ENCODE measurements at places on chromosomes 5 and 9. TPM values are rescaled to one million over a fixed set of nuclear protein-coding genes. Genes with fewer than 3 reads are reported as not detected.

Gene TNFSF15
- total RNA-seq = 4.0 TPM

- no peak for DNase-seq
Observed at GRCh38 chr9:93436655-93437407, 14.7 kb upstream of the FAM120A start.

DNA sequence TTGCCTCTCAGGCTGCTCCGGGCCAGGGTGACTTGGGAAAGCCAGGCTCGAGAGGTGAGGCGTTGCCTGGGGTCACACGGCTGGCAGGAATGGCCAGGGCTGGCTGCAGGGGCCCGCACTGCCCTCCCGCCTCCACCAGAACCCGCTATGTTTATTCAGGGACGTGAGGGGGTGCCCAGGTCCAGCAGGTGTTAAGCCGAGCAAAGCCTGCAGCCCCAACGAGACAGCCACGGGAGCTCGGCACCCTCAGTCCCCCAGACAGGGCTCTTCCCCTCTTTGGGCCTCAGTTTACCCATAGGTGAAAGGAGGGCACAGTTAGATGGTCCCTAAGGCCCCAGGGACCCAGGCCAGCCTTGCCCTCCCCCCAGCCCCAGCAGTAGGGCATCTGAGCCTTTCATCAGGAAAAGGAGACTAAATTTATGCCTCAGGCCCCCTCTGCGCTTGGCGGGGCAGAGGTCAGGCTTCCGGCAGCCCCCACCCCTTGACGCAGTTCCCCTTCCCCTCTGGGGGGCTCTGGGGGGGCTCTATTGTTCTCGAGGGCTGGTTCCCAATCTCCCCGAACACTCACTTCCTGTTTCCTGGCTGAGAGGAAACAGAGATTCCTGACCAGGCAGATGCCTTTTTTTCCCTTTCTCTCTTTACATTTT is 7.1 kb upstream of the EGFL7 start:
- peak; percentile 20 for DNase-seq

DNA sequence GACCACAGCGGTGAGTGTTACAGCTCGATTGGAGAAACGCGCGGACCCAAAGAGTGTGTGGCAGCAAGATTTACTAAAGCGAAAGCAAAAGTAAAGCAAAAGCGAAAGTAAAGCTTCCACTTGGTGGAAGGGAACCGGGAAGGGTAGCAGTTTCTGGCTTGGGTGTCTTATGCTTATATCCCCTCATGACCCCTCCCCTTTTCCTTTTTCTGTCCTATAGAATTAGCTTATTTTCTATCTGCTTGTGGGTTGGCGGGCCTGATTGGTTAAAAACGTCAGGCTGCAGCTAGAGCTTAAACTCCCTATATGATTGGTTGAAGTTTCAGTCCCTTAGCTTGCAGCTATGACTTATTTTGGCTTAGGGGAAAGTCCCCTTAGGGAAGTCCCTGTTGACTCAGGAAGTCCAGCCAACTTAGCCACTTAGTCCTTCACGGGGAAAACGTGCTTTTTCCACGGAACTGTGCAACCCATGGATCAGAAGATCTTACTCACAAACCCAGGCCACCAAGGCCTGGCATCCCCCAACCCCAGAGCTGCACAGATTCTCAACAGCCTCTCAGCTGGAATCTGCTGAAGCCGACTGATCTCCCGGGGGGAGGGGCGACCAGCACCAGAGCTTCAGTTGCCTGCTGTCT is 114.2 kb upstream of the ADAMTS16 start:
- no peak for DNase-seq

Gene PCDHGA11
- 2.2 TPM for total RNA-seq

Gene SLC6A3
- not detected for total RNA-seq

Gene IL13
- total RNA-seq = not detected

Gene SPINK7
- total RNA-seq = not detected

Gene NR4A3
- total RNA-seq = 0.61 TPM

GRCh38 chr5:108345541-108346171 is 36.2 kb downstream of the FBXL17 start:
- DNase-seq = no peak

DNA sequence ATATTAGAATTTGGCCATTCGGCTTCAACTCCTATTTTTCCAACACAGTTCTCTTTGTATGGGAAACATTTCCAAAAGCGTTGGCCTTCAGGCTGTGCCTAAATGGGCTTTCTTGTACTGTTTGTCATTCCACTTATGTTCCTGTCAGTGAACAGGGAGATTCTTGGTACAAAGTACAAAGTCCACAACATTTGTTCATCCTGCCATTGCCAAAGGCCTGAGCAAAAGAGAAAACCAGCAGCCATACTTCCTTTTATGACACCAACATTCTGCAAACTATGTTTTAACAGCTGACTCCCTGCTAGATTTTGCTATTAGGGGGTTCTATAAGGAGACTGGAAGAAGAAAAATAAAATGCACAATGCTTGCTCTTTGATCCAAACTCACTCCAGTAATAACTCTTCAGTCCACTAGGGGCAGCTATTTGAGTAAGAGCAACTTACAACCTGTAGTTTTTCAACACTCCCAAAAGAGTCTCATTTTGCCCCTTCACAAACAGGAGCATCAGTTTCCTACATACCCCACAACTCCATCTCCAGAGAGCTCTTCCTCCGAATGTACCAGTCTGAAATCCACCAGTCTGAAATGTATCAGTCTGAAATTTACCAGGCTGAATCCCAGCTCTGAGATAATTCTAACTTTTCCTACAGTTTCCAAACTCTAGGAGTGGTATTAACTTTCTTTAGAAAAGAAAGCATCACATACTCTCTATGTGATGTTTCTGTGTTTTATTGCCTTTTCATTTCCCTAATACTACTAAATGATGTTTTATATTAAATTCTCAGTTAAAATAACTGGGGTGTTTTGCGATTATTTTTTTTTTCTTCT is 693.8 kb downstream of the DNAH5 start:
- no peak for DNase-seq

Gene RNF208
- 9.7 TPM for total RNA-seq

Gene SPATA31C1
- total RNA-seq = not detected

DNA sequence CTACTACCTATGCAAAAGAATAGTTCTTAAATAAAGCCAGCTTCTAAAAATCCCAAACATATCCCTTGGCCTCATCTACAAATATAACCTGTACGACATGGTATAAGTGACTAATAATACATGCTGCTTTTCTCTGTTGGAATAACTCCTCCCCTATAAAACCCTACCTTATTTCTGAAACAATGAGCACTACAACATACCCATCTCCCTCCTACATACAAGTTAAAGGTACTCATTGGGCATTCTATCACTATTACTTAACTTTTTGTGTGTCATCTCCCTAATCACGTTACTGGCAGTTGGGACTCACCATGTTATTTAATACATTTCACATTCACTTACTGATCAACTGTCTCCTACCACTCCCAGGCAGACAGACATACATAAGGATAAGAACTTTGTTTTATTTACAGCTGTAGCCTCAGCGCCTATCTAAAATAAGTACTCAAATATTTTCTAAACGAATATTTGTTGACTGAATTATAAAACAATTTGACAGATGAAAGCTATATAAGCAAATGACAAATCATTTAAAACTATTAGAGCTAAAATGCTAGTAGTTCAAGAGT is 4.1 kb downstream of the CLK4 start:
- DNase-seq = no peak

DNA sequence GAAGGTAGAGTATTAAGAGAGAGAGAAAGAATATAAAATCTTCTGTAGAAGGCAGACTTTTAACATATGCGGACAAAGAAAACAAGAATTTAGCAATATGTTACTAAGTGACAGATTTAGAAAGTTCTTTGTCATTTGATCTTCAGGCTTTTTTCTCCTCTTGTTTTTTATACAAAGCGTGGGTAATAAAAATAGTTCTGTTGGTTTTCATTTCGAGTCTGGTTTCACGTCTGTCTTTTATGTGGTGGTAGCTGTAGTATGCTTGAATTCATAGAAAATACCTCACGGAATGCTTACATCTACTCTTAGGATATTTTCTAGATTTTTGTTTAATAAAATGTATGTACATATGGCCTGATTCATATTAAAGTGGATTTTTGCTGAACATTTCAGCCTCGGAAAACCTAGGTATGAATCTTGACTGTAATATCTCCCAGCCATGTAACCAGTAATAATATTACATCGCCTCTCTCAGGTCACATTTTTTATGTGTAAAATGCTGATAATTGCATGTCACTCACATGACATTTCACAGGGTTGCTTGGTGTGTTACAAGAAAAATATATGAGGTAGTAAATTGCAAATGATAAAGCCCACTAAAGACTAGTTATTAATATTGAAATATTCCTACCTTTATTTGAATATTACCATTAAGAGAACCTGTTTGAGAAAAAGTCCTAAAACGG is 72.5 kb upstream of the TAF11L2 start:
- DNase-seq = no peak

- no peak for DNase-seq
Observed at GRCh38 chr9:120775859-120776258, 17.4 kb downstream of the FBXW2 start.

- DNase-seq = no peak
Observed at GRCh38 chr5:89064054-89064453, 181.1 kb upstream of the MEF2C start.

Gene LCN15
- 8.0 TPM for total RNA-seq

DNA sequence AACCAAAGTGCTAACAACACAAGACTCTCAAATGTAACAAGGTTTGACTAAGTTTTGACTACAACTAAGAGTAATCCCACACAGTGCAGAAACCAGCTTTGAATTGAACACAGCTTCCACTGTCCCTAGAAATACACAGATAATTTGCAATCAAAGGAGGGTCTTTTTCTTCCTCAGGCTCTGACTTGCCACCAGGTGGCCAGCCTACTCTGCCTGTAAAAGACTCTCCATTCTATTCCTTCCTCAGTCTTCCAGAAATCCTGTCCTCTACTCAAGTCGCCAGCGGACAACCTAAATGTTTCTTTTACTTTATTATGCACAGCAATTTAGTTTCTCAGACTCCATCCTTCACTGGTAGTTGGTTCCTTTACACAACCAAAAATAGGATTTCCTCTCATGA is 32.2 kb upstream of the MCTP1 start:
- DNase-seq = no peak

DNA sequence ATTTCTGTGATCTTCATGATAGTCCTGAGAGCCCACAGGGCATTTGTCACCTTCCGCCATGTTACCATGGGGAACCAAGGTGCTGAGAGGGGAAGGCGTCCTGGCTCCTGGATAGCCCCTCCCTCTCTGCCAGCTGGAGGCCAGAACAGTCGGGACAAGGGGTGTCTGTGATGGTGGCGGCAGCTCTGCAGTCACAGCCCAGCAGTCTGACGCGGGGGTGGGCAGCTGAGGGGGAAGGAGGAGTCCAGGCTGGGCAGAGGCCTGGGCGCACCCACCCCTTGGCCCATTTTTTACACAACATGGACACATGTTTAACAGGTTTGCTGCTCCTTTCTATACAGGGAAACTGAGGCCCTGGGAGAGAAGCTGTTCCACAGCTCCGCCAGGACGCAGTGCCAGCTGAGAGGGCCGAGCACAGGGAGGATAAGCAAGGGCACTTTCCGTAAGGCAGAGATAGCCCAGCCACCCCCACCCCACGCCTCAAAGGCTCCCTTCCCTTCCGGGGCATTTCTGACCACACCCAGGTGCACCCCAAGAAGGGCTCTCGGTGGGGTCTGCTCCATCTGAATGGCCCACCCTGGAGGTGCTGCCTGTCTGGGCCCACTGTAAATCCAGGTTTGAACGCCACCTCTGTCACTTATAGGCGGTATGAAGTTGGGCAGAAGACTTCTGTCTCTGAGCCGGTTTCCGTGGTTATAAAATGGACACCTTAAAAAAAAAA is 17.1 kb downstream of the LRRC8A start:
- no peak for DNase-seq

GRCh38 chr5:145825751-145826180 is 9.4 kb downstream of the PRELID2 start:
- DNase-seq = no peak

Gene PTGS1
- 25.4 TPM for total RNA-seq

GRCh38 chr5:132422720-132423437 is 53.4 kb downstream of the SLC22A5 start:
- peak; percentile 95 for DNase-seq

GRCh38 chr5:72667708-72668107 is 148.8 kb upstream of the TNPO1 start:
- no peak for DNase-seq

GRCh38 chr9:78121488-78121887 is 89.9 kb upstream of the GNAQ start:
- peak; percentile 49 for DNase-seq

Gene RIGI
- total RNA-seq = 24.7 TPM

GRCh38 chr9:127360829-127361228 is 36.1 kb upstream of the SLC2A8 start:
- no peak for DNase-seq

Gene MATR3
- 106 TPM for total RNA-seq

GRCh38 chr9:563200-563599 is 278.3 kb upstream of the DMRT1 start:
- no peak for DNase-seq

Gene NSG2
- total RNA-seq = 0.95 TPM

- DNase-seq = no peak
Observed at GRCh38 chr5:72153551-72153950, 46.3 kb downstream of the MAP1B start.
